Heart left ventricle (tissue), 16 donors: ENCODE measurements at places on chromosomes 7 and 10.

GRCh38 chr7:149777551-149778326, 4.4 kb upstream of the ZNF467 start:
- no peak for DNase-seq

DNA sequence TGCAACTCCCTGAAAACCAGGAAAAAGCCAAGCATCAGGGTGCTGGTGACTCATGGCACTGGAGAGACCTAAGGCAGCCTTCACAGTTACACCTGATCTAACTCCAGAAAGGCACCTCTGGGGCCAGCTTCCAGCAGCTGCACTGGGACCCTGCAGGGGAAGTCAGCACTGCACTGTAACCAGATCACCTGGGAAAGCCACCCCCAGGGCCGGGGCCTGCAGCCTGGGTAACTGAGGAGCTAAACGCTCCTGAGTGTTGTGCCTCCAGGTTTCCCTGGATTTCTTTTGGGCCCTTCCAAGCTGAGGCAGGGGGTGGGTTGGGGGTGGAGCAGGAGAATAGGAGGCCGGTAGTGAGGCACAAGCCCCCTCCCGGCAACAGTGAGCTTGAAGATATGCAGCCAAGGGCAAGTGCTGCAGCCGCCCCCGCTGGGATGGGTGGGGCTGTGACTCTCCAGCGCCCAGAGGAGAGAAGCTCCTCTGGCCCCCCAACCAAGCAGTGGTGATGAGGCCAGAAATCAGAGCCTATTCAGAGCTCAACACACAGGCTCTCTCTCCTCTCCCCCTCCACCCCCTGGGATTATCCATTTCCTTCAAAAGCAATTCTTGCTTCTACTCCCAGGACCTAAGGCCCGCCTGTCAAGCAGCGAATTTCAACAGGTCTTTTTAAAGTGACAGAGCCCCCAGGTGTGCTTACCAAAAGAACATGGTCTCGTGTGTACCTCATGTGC, 2.6 kb downstream of the CXCL12 start:
- no peak for DNase-seq

DNA sequence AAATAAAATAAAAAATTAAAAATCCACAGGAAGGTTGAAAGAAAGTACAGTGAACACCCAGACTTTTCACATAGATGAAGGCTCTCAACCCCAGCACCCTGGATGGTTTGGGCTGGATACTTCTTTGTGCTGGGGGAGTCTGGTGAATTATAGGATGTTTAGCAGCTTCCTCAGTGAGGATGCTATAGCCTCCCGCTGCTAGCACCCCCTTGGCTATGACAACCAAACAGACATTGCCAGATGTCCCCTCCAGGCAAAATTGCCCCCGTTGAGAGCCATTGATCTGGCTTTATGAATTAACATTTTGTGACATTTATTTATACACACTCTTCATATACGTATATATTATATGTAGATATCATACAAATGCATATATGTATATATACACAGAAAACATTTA, 21.6 kb downstream of the SMKR1 start:
- DNase-seq = no peak

DNA sequence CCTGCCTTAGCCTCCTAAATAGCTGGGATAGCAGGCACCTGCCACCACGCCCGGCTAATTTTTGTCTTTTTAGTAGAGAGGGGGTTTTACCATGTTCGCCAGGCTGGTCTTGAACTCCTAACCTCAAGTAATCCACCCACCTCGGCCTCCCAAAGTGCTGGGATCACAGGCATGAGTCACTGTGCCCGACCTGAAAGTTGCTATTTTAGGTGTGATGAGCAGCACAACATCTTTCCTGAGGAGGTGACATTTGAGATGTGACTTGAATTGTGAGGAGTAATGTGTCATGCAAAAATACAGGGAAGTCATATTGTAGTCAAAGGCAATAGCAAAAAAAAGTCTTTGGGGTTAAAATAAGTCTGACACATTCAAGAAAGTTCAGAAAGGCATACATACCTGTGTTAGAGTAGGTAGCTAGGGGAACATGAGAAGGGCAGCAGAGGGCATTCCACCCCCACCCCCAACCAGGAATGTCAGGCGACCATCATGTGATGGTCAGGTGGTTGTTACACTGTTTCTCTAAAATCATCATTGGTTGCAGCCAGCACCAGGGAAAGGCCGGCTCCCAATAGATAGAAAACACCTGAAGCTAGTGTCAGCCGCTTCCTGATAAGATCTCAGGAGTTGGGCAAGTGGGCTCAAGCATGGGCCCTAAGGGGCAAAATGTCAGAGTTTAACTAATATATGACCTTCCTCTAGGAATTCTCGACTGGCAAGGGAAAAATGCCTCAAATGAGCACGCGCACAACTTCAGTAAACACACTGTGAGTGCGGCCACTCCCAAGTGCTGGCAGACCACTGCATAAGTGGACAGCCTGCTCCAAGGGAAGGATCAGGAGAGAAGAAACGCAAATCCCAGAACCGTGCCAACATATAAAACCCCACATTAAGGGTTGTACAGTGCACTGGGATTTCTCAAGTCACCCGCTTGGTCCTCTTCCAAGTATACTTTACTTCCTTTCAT, at the start of gene TACC2:
Gene TACC2, plus strand, starts transcription at position 803 of the 964 bp plus-strand sequence. CDS start 32,819 bp downstream, outside the sequence.
- no peak for DNase-seq

GRCh38 chr7:43484678-43485395, 98.1 kb upstream of the STK17A start:
- no peak for DNase-seq

GRCh38 chr10:63562857-63563256, 41.7 kb downstream of the REEP3 start:
- DNase-seq = no peak

DNA sequence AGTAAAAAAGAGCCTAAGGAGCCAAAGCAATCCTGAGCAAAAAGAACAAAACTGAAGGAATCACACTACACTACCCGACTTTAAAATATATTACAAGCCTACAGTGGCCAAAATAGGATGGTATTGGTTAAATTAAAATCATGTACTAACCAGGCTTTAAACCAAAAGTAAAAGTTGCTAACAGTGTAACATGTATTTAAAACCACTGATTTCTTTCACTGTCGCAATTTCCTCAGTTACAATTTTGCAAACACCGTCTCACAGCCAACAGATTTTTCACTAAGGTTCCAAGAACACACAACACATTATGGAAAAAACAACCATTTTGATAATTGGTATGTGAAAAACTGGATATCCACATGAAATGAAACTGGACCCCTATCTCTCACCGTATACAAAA, 74.0 kb downstream of the JMJD1C start:
- no peak for DNase-seq

DNA sequence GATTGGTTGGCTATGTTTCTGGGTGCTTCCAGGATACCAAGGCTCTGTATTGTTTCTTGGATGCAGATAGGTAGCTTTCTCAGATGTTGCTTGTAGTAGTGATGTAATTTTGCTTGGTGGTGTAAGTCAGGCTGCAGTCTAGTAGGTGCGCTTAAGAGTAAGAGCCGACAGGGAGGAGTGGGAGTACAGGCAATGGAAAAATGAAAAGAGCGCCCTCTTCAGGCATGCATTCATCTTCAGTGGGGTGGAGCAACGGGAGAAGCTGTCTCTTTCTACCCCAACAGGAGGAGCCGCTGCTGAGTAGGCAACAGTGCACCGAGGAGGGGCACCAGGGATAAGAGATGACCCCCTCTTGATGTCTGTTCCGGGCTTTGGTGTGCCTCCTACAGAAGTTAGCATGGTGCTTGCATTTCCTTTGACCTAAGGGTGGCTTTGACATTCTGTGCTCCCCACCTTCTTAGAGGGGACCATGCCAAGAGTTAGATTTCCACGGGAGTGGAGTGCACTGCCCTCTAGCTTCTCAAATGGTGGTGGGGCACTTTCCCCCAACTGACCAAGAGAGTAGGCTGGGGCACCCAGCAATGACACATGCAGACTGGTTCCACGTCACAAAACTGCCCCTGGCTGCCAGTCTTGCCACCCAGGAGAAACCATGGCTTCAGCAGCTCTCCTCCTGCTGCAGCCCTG, 56.1 kb downstream of the ZNF783 start:
- DNase-seq = no peak

GRCh38 chr10:61958805-61959204, 57.3 kb downstream of the ARID5B start:
- DNase-seq = no peak

- no peak for DNase-seq
These were observed 239.7 kb upstream of the SEMA3D start for GRCh38 chr7:85426487-85426960.

- DNase-seq = no peak
These were observed 749.1 kb upstream of the SORCS1 start for GRCh38 chr10:107913317-107914294.

DNA sequence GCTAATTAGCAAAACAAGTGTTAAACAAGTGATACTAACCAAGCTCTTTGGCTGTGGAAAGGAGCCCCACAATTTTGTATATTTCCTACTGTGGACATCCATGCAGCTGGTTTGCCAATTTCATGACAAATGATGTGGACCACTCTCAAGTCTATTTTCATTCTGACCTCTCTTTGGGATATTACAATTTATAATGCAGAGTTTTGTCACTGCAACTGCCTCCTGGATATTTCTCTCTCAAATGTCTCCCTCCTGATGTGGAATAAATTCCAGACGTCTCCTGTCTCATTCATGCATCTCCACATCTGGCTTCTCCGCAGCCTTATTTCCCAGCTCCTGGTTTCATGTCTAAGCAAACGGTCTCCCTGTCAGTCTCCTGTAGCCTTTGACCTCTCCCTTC, 80.6 kb upstream of the RHEB start:
- DNase-seq = no peak

DNA sequence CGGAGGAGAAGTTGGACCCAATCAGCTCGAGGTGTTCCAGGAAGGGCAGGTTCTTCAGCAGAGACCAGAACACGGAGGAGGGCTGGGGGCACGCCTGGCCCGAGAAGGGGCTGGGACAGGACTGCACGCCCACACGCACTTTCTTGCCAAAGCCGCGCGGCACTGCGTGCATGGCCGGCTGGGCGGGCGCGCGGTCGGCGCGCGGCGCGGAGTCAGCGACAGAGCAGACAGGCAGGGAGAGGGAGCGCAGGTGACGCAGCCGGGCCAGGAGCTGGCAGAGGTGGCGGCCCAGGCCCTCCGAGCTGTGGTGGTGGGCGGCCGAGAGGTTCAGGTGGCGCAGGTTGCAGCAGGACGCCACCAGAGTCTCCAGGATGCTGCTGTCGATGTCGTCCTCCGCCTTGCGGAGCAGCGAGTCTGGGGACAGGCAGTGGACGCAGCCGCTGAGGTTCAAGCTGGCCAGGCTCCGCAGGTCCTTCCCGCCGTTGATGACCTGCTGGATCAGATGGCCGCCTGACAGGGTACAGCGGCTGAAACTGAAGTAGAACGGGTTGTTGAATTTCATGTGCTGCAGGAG, 77.2 kb upstream of the TNRC18 start:
- no peak for DNase-seq

- DNase-seq = no peak
These were observed 105.2 kb downstream of the FANK1 start for GRCh38 chr10:126001576-126001975.

GRCh38 chr10:80289451-80290287, at the start of gene MAT1A:
TSS of gene MAT1A (minus strand) at chr10:80289658. CDS start at chr10:80289423, 235 bp downstream.
- DNase-seq = no peak

DNA sequence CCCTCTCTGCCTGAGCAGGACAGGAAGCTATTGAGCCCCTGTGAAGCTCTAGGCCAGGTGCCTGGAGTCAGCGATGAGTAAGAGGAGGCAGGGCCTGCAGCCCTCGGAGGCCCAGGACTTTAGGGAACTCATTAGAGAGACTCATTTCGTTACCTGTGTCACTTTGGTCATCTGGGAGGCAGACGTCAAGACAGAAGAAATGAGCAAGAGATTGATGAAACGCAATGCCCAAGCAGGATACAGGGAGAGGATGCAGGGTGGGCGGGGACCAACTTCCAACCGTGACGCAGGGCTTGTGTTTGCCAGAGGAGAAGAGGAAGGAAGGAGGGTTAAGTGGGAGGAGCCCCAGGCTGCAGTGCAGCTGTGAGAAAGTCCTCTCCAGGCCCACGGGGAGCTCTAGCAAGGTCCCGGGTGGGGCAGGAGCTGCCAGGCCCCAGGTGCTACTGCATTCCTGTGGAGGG, 26.4 kb upstream of the GNA12 start:
- DNase-seq = peak; percentile 88

DNA sequence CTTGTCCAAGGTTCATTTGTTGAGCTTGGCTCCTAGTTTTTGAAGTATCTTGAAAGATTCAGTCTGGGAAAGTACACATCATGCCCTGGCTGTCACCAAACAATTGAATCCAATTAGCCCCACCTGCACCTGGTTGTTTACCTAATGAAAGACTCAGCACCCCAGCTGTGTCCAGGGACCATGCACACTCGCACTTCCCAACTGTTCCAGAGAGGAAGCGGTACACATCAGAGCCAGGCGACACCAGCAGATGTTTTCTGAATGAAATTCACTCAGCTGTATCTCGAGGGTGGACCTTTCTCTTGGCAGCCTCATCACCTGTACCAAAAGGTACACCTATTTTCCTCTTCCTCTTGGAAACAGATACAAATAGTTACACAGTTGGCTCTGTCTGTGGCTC, 216.4 kb upstream of the LRGUK start:
- no peak for DNase-seq

GRCh38 chr7:73833251-73833919, 2.6 kb downstream of the CLDN4 start:
- no peak for DNase-seq
